NCI-H2081 treated with DMSO at 0.1 percent for 48 hours (cell line): ENCODE measurements at places on chromosomes 3 and 15.

- DNase-seq, result no peak
Observed at GRCh38 chr3:19885468-19885867, 48.5 kb downstream of the EFHB start.

DNA sequence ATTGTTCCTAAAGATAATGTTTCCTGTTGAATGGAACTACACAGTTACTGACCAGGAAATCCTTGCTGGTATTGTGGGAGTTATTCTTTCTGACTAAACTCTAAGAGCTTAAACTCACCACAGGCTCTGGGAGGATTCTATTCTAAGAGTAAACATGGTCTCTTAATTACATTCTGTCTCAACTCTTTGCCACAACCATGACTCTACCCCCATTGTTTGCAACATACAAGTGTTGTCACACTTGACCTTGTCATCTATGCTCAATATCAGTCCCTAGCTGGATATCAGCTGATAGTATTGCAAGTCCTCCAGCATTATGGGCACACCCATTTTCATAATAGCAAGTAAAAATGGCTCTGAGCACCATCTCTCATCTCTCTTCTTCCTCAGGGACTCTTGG, 29.6 kb upstream of the SECISBP2L start:
- no peak for DNase-seq

DNA sequence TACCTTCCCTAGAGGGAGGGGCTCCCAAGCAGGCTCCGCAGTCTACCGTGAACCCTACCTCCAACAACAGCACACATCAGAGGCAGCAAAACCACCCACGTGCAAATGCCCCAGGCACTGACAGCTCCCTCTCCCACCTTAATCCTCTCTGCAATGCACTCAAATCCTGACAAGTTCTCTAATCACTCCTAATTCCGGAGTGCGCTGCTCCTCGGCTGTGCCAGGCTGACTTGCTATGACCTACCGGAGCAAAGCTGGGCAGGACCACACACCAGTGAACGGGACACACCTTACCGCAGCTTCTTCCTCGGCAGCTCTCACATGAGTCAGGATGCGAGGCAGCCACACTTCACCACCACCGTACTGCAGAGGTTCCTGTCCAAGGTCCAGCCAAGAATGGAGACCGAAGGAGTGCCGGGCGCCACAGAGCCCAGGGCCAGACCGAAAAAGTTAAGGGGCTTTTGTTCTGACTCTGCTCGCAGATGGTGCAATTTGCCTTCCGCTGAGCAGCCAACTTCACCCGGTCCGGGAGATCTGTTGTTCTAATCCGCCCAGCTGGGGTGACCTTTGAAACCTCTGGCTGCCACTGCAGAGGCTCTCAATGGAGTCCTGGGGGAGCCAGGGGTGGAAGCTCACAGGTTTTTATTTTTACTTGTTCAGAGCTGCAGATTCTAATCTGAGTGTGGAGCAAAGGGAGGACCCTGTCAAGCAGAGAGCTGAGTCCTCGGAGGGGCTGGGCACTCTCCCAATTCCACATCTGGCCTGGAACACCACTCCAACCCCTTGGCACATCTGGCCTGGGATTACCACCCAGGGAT, 84.4 kb downstream of the MYLK start:
- no peak for DNase-seq

DNA sequence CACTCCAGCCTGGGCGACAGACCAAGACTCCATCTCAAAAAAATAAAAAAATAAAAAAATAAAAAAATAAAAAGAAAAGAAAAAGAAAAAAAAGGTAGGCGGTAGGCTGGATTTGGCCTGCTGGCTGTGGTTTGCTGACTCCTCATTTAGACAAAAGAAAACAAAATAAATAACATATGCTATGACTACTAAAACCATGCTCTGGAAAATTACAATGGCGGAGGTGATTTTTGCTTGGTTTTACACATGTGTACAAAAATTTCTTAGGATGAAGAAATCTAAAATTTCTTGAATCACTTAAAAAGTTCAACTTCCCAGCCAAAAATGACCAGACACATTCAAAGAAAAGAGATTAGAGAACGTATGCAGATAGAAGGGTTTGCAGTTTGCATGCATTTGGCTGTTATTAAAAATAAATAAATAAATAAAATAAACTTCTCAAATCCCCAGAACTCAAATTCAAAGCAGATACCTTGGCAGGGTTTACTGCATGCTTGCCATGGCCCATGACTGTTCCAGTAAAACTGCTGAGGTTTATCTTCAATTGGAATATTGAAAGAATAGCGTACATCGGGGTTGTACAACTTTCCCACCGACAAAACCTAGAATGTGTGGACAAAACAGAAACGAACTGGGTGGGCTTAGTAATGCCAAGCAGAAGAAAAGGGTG, 65.9 kb downstream of the ADAMTS9 start:
- DNase-seq, result no peak
